Activated effector memory CD4-positive, alpha-beta T cell treated with anti-CD3 and anti-CD28 coated beads, Interleukin-2, amount 50 U/mL, for 16 hours (primary cell): ENCODE measurements at places on chromosomes 1 and 21.

DNA sequence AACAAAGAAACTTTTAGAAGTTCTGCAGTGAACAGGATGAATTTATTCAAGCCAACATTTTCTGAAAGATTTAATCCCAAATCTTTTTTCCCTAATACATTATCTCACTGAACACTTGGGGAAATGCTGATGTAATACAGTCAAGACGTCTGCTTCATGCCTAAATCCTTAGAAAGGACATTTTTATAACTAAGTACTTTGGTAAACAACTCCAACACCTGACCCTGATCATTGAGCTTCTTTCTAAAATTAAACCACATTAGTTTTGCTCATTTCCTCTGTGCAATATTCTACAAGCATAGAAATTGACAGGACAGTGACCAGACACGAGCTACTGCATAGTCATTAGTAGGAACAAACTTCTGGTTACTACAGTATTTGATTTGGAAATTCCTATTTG, 183.5 kb downstream of the TPR start:
- no peak for DNase-seq

- no peak for DNase-seq
Measured at GRCh38 chr1:51729824-51730301, 113.0 kb downstream of the OSBPL9 start.

- no peak for DNase-seq
Measured at GRCh38 chr1:211229365-211229759, 29.8 kb upstream of the RCOR3 start.

DNA sequence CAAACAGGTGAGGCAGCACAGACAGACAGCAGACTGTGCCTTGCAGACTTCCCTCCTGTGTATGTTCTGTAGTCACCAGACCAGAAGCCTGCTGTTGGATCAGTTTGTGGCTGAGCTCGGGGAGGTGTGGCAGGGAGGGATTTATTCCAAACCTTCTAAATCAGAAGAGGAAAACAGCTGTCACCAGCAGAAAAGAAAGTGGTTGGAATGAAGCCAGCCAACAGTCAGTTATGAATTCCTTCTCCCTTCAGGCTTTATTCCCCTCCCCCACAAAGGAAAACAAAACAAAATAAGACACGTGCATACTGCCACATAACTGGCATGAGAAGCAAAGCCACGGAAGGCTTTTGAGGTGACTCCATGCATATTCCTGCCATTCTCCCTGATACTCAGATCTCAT, 19.0 kb upstream of the PIGV start:
- no peak for DNase-seq

DNA sequence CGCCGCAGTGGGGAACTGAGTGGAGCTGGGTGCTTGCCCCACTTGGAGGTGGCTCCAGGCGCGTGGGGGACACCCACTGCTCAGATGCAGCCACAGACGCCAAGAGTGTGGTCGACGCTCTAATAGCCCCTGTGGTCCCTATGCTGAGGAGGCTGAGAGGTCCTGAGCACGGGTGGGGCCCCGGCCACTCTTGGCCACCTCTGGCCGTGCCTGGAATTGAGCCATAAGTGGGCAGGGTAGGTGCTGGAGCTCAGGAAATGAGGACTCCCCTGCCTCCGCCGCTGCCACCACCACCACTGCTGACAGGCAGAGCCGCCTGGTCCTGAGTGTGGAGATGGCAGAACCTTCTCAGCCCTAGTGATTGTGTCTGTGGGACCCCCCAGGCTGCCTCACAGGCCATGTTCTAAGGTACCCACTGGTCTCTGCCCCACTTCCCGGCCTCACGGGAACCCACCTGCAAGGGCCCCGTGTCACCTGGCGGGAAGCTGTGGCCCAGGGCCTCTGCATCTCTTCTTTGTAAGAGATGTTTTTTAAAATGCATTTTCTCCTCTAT, 34.6 kb upstream of the DIP2A start:
- DNase-seq = no peak
